ENCODE measurements at places on chromosomes 13 and 19. TPM values are rescaled to one million over a fixed set of nuclear protein-coding genes. Genes with fewer than 3 reads are reported as not detected.

The BEST2 gene
- total RNA-seq: not detected

The LHB gene
- total RNA-seq: not detected

The FCGBP gene
- 1.1 TPM for total RNA-seq

The FPR1 gene
- not detected for total RNA-seq

The CFAP97D2 gene
- total RNA-seq: not detected

The ZNF728 gene
- total RNA-seq: not detected

The ZNF350 gene
- 6.2 TPM for total RNA-seq

The DLEU7 gene
- not detected for total RNA-seq

The SYDE1 gene
- total RNA-seq: not detected

The ZNF723 gene
- not detected for total RNA-seq

The ZGLP1 gene
- total RNA-seq: 5.4 TPM

The ZNF235 gene
- total RNA-seq: 7.4 TPM

The ZNF491 gene
- 6.2 TPM for total RNA-seq

DNA sequence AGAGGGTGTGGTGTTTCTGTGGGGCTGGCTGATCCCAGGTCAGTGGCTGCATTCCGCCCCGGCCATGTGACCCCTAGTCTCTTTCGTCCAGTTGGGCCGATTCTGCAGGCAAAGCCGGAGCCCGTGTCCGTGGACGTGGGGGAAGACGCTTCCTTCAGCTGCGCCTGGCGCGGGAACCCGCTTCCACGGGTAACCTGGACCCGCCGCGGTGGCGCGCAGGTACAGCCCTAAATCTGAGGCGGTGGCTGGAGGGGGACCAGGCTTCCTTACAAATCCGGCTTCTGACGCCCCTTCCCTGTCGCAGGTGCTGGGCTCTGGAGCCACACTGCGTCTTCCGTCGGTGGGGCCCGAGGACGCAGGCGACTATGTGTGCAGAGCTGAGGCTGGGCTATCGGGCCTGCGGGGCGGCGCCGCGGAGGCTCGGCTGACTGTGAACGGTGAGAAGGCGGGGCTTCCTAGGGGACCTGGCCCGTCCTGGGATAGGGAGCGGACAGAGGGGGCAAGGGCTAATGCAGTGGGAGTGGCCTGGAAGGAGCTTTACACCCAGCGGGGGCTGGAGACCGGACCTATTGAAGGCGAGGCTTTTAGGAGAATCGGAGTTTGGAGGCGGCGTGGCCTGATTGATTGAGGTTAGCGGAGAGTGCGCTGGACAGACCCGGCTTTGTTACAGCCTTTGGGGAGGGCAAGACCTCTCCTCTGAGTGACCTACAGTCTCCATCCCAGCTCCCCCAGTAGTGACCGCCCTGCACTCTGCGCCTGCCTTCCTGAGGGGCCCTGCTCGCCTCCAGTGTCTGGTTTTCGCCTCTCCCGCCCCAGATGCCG lies 4.3 kb downstream of the KIRREL2 start:
- DNase-seq: no peak

DNA sequence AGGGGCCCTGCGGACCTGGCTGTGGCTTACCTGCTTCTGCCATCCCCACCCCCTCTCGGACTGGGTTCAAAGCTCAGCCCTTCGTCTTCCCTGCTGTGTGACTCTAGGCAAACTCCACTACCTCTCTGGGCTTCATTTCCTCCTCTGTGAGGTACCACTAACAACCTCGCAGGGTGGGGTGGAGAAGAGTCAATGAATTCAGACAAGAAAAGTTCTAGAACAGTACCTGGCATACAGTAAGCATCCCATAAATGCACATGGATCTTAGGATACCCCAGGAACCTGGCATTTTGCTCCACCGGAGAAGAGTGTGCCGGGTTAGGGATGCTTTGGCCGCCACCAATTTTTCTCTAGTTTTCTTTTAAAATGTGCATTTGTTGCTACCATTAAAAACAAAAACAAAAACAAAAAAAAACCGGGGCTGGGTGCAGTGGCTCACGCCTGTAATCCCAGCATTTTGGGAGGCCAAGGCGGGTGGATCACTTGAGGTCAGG lies 3.4 kb downstream of the TLE5 start:
- no peak for DNase-seq

- peak; percentile 91 for DNase-seq
Measured at GRCh38 chr19:14450168-14450874, 17.2 kb downstream of the PKN1 start.

GRCh38 chr13:41398494-41399170 lies 58.7 kb upstream of the RGCC start:
- no peak for DNase-seq

- no peak for DNase-seq
Measured at GRCh38 chr13:31240921-31241320, 41.1 kb downstream of the B3GLCT start.

DNA sequence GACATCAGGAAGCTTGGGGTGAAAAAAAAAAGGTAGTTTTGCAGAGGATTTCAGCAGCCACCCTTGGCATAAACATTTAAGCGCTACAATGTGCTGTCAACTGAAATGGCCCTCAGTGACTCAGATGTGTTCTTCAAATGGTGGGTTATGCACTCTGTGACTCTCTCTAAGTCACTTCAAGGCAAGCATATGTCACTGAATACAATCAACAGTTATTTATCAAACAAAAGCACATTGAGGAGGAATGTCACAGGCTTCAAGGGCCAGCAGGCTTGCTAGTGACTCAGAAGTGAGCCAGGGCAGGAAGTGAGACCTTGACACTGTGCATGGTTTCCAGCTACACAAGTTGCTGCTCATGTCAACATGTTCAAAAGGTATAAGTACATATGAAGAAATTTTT lies 523.7 kb upstream of the HTR2A start:
- DNase-seq: no peak

DNA sequence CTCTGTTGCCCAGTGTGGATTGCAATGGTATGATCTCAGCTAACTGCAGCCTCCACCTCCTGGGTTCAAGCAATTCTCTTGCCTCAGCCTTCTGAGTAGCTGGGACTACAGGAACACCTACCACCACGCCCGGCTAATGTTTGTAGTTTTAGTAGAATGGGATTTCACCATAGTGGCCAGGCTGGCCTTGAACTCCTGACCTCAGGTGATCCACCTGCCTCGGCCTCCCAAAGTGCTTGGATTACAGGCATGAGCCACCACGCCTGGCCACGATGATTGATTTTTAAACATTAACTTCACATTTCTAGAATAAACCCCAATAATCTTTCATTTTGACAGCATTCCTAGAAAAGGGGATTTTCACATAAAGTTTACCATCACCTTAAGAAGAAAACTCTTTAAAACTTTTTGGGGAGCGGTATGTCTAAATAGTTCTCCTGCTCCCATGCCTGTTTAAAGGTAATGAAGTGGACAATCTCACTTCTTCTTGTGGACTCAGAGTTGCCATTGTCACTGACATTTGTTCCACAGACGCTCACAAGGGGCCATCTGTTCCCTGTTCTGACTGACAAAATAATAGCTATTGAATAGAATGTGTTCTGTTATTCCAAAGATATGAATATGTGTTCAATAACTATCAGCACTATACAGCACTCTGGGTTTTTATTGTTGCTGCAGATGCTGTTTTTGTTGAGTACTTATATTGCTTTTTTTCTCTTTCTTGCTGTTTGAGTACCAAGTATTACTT lies 66.1 kb upstream of the C1QTNF9B start:
- DNase-seq: no peak

GRCh38 chr19:51143486-51143885 lies 1.4 kb downstream of the SIGLEC7 start:
- DNase-seq: no peak

GRCh38 chr13:44188257-44188656 lies 185.4 kb upstream of the SERP2 start:
- no peak for DNase-seq

- peak; percentile 51 for DNase-seq
Measured at GRCh38 chr19:45477713-45478453, 10.1 kb downstream of the FOSB start.

DNA sequence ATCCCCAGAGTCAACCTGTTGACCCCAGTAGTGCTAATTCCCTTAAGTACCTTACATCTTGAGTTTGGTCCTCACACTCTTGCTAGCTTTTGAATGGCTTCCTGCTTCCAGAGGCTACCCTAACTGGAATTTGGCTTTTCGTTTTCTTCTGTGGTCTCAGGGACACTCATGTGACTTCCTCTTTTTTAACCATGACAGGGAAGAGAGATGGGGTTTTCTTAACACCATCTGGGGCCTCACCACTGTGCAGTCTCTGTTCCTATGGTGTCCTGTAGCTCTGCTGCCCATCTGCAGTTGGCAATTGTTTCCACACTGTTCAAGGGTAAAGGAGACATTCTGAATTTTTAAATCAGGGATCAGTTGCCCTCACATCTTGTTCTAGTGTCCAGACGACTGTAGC lies 66.7 kb downstream of the SLC10A2 start:
- DNase-seq: peak; percentile 19

DNA sequence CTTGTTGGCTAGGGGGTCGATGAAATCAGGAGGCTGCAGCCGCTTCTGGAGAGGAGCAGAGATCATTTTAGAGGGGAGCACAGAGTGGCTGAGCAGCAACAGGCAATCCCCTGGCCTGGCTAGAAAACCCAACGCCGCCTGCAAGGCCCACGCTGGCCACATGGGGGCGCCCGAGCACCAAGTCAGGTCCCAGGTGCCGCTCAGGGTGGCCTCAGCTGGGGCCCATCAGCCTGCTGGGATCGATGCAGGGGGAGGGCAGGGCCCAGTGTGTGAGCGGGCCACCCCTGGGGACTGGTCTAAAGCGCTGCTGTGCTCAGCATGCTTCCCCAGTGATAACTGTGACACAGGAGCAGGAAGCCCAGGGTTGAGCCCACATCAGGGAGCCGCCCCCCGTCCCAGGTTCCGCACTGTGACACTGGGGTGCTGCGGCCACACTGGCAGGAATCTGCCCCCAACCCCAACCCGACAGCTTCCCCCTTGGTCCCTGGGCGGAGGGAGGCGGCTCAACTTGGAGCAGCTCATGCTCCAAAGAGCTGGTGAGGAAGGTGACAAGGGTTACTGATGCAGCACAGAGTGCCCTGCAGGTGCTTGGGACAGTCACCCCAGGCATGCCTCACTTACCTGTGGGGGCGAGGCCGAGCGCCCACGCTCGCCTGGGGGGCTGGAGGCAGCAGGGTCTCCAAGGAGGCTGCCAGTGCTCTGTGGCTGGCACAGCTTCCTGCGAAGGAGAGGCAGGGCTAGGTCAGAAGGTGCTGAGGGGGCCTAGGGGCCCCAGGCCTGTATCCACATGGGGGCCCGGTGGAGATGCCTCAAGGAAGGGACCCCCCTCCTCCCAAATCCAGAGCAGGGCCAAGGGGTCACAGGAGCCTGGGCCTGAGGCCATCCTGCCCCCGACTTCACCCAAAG lies 13.3 kb upstream of the ISYNA1 start:
- DNase-seq: peak; percentile 77

- no peak for DNase-seq
Measured at GRCh38 chr13:37481885-37482227, 116.7 kb downstream of the POSTN start.

- peak; percentile 26 for DNase-seq
Measured at GRCh38 chr19:5308451-5309437, 31.9 kb downstream of the PTPRS start.

GRCh38 chr13:72782717-72783116 lies 784 bp downstream of the PIBF1 start:
- peak; percentile 10 for DNase-seq

DNA sequence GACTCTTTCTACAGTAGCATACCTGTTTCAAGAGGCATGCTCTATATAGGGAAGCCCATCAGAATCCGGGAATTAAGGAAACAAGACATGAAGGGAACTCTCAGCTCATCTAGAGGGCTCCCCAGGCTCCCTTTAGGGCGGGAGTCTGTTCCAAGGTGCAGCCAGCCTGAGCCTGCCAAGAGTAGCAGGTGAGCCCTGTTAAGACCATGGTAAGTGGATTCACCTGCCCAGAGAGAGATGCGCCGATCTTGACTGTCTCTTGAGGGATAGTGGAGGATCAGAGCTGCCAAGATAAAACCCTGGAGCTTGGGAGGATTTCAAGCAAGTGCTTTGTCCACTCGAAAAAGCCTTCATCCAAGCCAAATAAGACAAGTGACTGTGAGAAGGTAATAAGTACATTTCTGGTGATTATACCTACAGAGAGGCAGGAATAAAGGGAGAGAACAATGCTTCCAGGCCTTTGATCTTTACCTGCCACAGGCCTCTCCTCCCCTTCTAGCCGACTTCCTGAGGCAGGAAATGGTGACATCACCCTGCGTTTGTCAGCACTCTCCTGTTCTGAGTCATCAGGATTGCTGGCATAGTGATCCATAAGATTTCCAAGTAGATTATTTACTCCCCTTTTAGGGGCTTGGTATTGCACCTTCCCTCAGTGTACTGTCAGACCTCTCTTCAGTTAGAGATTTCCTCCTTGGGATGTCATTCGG lies 31.5 kb downstream of the KLF5 start:
- no peak for DNase-seq

- no peak for DNase-seq
Measured at GRCh38 chr13:98171900-98172589, 5.0 kb downstream of the RNF113B start.

DNA sequence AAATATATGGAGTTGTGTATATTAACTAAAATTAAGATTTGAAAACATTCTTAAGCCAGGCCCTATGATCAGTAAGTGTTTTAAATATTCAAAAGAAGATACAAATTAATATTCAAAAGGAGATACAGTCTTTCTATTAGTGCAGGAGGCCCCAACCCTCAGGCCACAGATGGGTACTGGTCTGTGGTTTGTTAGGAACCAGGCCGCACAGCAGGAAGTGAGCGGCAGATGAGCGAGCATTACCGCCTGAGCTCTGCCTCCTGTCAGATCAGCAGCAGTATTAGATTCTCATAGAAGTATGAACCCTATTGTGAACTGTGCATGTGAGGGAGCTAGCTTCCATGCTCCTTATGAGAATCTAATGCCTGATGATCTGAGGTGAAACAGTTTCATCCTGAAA lies 232.9 kb downstream of the FOXO1 start:
- peak; percentile 86 for DNase-seq

DNA sequence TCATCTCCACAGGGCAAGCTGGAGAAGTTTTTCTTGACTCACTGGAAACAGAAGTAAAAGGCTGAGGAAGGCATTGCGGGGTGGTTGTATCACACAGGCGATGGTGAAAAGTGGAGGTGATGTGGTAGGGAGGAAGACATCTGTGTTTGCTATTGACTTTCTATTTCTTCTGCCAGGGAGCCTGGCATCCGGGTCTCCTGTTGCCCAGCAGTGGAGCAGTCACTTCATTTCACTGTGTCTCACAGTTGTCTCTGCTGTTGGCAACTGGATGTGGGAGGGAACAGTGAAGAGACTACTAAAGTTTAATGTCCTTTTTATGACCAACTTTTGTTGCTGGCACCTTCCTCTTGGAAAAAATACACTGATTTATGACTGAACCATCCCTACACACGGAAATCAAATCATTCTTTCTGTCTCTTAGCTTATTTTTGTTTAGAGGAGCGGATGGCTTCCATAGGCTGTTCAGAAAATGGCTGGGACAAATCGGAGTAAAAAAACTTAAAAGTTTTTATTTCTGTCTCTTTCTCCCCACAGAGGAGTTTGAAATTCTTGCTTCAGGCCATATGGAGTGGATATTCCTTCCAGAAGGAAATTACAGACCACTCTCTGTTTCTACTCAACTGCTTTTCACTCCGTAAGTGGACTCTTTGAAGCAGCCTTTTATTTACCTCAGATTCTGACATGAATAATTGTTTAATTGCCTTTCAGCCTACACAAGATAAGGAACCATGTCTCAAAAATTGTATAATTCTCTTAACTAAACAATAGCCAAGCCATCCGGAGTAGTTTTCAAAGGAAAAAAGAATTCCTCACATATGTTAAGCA lies 23.8 kb upstream of the MEDAG start:
- no peak for DNase-seq

GRCh38 chr19:6318772-6319171 lies 14.6 kb downstream of the ACER1 start:
- DNase-seq: no peak

Data from OCI-LY7 (cell line).